Stimulated activated CD8-positive, alpha-beta memory T cell treated with anti-CD3 and anti-CD28 coated beads, Interleukin-4, amount 100 ng/mL, for 1 hour (primary cell): ENCODE measurements at places on chromosomes 12 and 14.

DNA sequence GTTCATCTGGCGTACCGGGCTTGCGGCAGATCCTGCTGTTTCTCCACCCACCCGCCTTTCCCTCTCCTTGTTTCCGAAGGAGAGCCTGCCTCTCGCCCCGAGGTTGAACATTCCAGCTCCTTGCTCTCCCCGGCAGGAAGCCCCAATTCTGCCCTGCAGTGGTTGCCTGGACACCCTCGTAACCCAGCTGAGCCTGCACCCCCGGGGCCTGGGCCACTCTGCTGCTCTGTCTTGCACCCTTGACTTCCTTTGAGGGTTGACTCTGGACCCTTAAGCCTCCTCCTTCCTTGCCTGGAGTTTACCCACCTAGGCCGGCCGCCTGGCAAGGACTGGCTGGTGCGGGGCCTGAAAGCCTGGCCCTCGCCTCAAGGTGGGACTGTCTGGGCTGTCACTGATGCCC, 25.8 kb upstream of the NCOR2 start:
- no peak for DNase-seq

DNA sequence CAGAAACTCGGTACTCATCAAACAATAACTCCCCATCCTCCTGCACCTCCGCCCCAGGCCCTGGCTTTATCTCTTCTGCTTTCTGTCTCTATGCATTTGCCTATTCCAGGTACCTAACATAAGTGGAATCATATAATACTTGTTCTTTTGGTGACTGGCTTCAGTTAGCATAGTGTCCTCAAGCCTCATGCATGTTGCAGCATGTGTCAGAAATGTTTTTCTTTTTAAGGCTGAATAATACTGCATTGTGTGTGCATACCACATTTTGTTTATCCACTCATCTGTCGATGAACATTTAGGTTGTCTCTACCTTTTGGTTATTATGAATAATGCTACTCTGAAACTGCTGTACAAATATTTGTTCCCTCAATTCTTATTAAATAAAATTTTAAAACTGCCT, 117.1 kb downstream of the KICS2 start:
- no peak for DNase-seq

- no peak for DNase-seq
Observed at GRCh38 chr12:58030566-58031279, 89.4 kb downstream of the ATP23 start.

DNA sequence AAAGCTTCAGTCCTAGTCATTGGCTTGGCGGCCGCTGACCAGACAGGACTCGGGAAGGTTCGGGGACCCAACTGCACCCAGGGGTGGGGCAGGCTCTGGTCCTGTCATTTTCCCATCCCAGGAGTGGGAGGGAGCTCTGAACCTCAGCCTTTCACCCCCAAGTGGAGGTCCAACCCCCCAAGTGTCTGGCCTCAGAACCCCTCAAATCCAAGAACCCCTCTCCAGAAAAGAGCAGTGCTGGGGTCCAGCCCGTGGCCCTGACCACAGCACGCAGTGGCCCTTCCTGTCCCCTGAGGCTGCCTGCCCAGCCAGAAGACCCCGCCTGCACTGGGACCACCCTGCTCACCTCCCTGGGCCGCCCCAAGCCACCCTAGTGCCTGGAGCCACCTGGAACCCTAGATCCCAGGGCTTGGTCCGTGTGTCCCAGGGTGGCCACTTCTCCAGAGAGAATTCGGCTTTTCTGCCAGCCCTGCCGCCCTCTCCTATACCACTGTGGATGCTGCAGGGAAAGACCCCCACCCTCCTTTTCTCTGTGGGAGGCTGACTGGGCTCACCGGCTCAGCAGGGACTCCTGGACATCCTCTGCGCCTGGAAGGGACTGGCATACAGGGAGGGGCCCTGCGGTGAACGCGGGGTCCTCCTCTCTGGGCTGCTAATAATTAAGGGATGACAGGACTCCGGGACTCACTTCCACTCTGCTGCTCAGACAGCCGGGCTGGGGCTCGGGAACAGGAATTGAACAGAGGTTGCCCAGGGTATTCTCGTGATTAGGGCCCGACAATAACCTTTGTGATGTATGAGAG, 326.9 kb upstream of the SFSWAP start:
- DNase-seq, result no peak

- DNase-seq, result no peak
Observed at GRCh38 chr12:21825886-21826617, 51.5 kb upstream of the KCNJ8 start.

GRCh38 chr12:104569346-104570173, 112.8 kb downstream of the CHST11 start:
- DNase-seq, result peak; percentile 23

DNA sequence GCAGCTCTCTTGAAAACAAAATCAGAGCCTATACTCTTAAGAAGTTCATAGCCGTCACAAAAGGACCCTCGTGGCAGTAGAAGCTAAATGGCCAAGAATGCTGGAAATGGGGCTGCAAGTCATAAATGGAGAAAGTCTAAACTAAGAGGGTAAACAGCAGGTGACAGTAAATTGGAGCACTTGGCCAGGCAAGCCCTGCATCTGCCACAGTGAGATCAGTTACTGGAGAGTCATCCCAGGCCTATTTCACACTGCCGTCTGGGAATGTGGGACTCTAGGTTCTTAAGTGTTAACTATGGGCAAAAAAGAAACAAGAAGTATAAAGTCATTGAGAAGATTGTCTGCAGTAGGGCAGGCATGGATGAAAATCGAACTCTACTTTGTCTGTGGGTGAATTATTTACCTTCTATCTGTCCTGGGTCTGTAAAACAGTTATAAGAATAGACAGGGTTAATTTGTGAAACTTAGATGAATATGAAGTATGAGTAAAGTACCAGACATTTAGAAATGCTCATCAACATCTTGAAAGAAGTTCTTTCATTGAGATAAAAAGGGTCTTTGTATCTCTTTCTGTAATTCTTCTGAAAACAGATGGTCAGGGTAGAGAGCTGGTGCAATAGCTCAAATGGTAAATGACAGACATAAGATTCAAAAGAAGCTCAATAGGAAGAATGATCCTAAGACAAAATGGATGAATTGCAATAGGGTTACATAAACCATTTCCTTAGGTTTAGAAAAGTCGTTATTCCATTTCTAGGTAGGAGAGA, 792.5 kb downstream of the DIO2 start:
- no peak for DNase-seq

DNA sequence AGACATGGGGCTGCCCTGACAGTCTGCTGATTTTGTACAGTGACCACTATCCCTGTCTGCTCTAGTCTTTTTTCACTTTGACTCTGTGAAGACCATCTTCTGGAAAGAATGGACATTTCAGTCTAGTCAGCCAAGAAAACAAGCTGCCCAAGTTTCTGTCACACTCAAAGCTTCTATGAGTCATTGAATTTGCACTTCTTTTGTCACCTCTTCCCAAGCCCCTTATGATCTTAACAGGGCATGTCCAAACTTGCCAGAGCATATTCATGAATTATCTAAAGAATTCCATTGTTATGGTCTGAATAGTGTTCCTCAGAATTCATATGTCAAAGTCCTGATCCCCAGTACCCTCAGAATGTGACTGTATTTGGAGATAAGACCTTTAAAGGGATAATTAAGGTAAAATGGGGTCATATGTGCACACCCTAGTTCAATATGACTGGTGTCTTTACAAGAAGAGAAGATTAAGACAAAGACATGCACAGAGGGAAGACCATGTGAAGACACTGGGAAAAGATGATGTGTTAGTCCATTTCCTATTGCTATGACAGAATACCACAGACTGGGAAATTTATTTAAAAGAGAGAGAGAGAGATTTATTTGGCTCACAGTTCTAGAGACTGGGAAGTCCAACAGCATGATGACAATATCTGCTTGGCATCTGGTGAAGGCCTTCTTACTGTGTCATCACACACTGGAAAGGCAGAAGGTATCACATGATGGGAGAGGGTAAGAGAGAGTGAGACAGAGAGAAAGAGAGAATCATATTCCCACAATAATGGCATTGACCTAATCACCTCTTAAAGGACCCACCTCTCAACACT, 242.6 kb downstream of the BTG1 start:
- no peak for DNase-seq

- DNase-seq, result no peak
Observed at GRCh38 chr12:94731733-94732360, 81.5 kb upstream of the TMCC3 start.

DNA sequence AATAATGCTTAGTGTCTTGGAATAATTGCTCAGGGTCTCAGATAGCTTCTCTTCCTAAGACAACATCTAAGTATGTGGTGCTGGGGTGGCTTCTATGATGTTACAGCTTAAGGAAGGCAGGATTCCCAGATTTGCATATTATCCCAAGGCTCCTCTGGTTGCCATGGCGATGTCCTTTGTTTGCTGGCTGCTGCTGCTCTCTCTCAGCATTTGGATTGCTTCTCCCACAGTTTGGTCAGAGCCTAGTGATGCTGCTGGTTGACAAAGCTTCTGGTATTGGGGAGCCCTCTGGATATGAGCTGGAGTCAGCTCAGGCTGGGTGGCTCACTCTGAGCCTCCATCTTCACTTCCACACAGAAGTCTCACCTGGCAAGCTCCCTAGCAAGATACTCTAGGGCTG, 56.4 kb upstream of the FBXO33 start:
- no peak for DNase-seq

DNA sequence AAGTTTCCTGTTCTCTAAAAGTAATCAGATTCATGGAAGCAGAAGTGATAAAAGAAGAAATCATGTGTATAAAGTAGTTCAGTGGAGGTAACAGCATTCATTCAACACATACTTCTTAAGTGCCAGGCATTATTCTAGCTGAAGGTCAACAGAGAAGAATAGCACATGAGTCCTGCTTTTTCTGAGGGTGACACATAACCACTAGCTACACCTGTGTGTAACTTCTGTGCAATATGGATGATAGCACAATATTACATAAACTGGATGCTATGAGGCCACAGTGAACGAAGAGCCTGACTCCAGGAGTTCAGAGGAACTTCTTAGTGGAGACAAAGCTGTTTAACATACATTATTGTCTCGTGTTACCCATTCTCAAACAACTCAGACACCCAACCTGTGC, 114.3 kb upstream of the PCED1B start:
- DNase-seq, result no peak

DNA sequence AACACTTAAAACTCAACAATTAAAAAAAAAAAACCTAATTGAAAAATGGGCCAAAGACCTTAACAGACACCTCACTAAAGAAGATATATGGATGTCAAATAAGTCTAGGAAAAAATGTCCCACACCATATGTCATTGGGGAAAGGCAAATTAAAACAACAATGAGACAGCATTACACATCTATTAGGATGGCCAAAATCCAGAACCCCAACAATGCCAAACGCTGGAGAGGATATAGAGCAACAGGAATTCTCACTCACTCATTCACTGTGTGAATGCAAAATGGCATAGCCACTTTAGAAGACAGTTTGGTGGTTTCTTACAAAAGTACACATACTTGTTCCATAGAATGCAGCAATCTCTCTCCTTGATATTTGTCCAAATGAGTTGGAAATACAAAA, 173.7 kb downstream of the SLC25A21 start:
- no peak for DNase-seq

- no peak for DNase-seq
Observed at GRCh38 chr12:68532887-68533248, 77.8 kb upstream of the RAP1B start.

GRCh38 chr14:74613211-74613914, 1.3 kb upstream of the LTBP2 start:
- DNase-seq, result no peak

- DNase-seq, result no peak
Observed at GRCh38 chr14:62126879-62127478, 364.8 kb downstream of the SNAPC1 start.

- DNase-seq, result no peak
Observed at GRCh38 chr12:108907839-108908351, 28.0 kb downstream of the DAO start.

DNA sequence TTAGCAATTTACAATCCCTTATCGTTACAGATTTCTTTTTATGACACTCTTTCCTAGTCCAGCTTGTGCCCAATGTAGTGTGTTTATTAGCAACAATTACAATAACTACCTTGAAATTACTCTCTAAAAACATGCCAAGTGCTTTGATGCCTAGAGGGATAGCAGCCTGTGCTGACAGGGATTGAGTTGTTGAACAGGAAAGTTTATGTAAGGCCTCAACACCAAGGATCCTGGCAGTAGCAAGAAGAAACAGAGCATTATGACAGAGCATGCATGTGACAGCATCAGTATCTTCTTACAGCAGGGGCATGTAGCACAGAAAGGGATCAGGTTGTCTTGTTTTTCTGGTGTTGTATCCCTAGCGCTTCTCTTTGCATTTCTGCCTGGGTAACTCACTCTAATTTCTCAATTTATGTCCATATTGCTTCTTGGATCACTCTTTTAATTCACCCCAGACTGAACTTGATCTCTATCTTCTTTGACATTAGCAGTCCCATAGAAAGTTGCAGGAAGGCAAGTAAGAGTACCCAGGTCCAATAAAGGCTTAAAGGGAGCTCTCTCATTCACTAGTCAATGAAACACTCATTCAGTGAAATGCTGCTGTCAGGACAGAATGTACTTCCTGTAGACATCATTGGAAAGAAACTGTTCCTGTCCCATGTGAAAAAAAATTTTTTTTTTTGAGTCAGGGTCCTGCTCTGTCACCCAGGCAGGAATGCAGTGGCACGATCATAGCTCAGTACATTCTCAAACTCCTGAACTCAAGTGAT, 220.0 kb upstream of the GRIP1 start:
- no peak for DNase-seq

DNA sequence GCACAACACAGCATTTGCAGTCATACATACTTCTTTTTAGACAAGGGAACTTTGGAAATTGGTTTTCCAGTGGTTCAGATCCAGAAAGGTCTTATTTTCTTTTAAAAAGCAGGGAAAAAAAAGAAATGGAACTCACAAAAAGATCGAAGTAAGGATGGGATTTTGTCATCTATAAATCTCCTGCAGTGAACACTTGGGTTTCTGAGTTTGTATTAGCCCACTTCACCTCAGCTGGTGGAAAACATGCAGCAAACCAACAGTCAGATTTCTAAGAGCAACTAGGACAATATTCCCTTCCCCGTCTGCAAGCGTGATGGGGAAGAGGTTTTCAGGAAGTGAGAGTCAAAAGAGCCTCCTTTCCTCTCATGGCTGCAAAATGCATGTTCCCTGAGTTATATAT, 4.6 kb downstream of the MYF5 start:
- DNase-seq, result no peak

DNA sequence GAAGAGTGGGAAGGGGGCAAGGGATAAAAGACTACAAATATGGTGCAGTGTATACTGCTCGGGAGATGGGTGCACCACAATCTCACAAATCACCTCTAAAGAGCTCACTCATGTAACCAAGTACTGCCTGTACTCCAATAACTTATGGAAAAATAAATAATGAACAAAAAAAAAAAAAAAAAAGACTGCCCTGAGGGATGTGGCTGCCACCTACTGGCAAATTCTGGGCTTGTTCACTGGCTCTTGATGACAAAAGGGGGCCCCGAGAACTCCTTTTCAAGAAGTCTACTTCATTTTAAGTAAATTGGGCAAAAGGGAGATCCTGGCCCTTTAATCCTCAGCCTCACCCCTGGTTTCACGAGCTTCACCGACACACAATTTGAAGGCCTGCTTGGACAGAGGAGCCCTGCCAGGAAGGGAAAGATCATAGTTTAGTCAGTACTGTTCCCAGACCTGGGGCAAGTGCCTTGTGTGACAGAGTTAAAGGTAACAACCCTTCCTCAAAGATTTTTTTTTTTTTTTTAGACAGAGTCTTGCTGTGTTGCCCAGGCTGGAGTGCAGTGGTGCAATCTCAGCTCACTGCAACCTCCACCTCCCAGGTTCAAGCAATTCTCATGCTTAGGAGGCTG, 26.1 kb upstream of the STAC3 start:
- DNase-seq, result no peak

- DNase-seq, result no peak
Observed at GRCh38 chr14:90985601-90986242, 74.7 kb downstream of the RPS6KA5 start.

- no peak for DNase-seq
Observed at GRCh38 chr12:16020031-16020430, 108.9 kb downstream of the DERA start.

- DNase-seq, result no peak
Observed at GRCh38 chr12:12926571-12927071, 25.3 kb downstream of the GPRC5D start.
